Osteoblast (primary cell): ENCODE measurements at places on chromosomes 16 and 17. TPM values are rescaled to one million over a fixed set of nuclear protein-coding genes. Genes with fewer than 3 reads are reported as not detected.

MT1E gene
- total RNA-seq = 105 and 119 TPM in 2 replicates

IRX6 gene
- 1.2 and 1.4 TPM in 2 replicates for total RNA-seq

PGP gene
- 14.1 and 14.4 TPM in 2 replicates for total RNA-seq

GRCh38 chr16:4689864-4690704 lies 3.3 kb upstream of the NUDT16L1 start:
- H3K4me3 ChIP-seq = no peak overlapping the region
- H3K4me1 ChIP-seq = peaks cover 8% of the 10 kb centered on the region
- DNase-seq = peak; percentile 53
- no peak overlapping the region for H3K27ac ChIP-seq
- peaks cover 13% of the 10 kb centered on the region for H3K36me3 ChIP-seq

XYLT2 gene
- total RNA-seq = 40.5 and 46.6 TPM in 2 replicates

DNA sequence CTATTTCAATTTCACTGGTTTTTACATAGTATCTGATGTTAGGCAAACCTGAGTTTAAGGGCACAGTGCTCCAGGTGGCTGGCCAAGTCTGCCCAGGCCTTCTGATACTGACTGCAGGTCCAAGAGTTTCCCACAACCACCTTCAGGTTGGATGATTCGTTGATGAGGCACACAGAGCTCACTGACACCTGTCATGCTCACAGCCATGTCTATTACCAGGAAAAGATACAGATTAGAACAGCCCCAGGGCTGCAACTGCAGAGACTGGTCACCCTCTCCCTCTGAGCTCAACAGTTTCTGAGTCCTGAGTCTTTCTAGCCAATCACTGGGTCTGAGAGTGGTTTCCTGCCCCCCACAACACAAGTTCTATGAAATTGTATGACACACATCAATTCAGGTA lies 37.2 kb downstream of the MEAK7 start:
- DNase-seq = no peak
- no peaks in the 10 kb centered on the region for H3K4me1 ChIP-seq
- H3K27ac ChIP-seq = no peak overlapping the region
- no peak overlapping the region for H3K4me3 ChIP-seq
- no peaks in the 10 kb centered on the region for H3K27me3 ChIP-seq

KRT9 gene
- not detected in 2 replicates for total RNA-seq

DNA sequence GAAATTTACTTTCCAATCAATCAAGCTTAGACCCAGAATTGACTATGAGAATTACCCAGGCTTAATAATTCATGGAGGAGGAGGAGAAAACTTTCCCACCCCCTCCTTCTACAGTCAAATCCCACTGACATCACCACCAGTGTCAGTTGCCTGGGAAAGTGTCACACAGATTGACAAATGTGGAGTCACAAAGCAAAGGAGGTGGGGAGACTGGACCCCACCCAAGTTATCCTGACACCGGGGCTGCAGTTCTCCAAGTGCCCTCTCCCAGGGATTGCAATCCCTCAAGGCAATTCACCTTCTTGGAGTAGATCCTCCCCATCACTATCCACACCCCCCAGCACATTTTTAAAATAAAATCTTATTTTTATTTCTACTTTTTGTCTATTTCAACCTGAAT lies 100.2 kb upstream of the CDH11 start:
- H3K36me3 ChIP-seq = no peaks in the 10 kb centered on the region
- H3K4me3 ChIP-seq = no peak overlapping the region
- H3K27me3 ChIP-seq = no peaks in the 10 kb centered on the region
- DNase-seq = peak; percentile 4
- no peak overlapping the region for H3K27ac ChIP-seq

TCAP gene
- total RNA-seq = 0.29 and 0.36 TPM in 2 replicates

TMEM204 gene
- 7.7 and 8.3 TPM in 2 replicates for total RNA-seq
